ENCODE measurements at places on chromosomes 2 and 18.

- DNase-seq, result no peak
These were observed 57.8 kb upstream of the HAAO start for GRCh38 chr2:42850016-42850805.

DNA sequence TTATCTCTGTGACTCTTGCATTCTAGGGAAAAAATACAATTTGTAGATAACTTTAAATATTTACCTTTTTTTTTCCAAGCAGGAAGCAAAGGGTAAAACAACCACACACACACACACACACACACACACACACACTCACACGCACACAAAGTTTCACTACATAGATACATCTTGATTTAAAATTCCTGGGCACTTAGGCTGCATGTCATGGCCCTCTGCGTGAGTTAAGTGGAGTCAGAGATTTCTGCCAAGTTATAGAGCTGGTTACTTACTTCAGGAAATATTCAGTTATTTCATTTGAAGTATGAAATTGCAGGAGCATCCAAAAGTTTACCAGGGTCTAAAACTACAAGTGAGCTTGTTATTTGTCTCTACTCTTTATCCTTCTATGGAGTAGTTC lies 612.0 kb downstream of the IRS1 start:
- DNase-seq, result no peak

DNA sequence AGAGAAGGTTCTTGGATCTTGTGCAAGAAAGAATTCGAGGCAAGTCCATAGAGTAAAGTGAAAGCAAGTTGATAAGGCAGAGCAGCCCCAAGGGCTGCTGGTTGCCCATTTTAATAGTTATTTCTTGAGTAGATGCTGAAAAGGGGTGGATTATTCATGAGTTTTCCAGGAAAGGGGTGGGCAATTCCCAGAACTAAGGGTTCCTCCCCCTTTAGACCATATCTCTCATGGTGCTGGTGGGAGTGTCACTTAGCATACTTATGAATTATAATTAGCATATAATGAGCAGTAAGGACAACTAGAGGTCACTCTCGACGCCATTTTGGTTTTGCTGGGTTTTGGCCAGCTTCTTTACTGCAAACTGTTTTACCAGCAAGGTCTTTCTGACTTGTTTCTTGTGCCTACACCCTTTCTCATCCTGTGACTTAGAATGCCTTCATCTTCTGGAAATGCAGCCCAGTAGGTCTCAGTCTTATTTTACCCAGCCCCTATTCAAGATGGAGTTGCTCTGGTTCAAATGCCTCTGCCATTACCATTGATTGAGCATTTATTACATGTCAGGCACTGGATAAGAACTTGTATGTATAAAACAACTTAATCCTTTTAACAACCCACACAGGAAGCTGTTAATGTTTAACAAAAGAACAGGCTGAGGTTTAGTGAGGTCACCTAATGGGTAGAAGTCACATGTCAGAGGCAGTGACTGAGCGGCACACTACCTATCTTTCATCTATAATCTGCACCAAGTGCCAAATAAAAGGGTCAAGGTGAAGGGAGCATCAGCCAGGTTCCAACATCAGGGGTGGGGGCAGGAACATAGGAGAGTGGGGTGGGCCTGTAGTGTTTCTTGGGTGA lies 250.9 kb downstream of the ICOS start:
- DNase-seq, result no peak

GRCh38 chr2:107392241-107392704 lies 434.4 kb upstream of the RGPD4 start:
- DNase-seq, result no peak

GRCh38 chr2:241863536-241863954 lies 4.9 kb upstream of the PDCD1 start:
- DNase-seq, result no peak
